Inflammatory macrophage (primary cell): ENCODE measurements at places on chromosomes 5 and 9.

DNA sequence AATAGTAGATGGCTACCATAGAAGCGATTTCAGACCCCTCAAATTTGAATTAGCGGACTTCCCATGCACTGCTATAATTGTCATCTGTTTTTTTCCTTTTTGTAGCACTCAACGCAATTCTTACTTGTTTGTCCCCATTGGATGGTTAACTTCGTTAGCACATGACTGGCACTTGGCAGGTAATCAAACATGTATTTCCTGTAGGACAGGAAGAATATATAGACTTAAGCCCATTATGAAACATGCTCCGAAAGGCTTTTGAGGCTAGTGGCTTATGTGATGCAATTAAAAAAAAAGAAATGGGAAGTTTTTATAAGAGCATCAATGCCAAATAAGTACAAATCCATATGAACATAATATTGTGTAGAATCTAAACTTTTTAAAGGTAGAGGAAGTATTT is 301.2 kb downstream of the PSAT1 start:
- no peak for DNase-seq

DNA sequence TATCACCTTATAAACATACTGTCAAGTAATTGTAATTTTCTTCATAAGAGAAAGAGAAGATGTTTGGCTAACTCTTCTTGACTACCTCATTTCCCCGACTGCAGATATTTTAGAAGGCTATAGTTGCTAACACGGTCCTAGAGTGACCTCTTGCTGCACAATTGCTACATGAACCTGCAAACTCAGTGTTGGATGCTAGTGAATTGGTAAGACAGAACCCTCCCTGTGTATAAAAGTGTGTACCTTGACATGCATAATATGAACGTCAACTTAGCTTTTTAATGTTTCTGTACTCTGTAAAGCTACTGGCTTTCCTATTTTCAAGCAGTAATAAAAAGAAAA is 46.7 kb upstream of the CER1 start:
- no peak for DNase-seq

DNA sequence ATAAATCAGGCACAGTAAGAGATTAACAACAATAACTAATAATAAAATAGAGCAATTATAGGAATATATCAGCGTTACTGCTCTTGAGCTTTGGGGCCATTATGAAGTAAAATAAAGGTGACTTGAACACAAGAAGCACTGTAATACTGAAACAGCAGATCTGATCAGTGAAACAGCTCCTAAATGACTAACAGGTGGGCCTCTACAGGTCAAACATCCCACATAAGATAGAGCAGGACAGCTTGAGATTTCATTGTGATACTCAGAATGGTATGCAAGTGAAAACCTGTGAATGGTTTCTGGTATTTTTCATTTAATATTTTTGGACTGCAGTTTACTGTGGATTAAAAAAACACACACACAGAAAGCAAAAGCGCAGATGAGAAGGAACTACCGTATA is 24.0 kb upstream of the MAP3K1 start:
- DNase-seq = no peak

GRCh38 chr5:119315516-119315949 is 40.3 kb upstream of the TNFAIP8 start:
- peak; percentile 69 for DNase-seq
